Pancreas (tissue), 10 donors: ENCODE measurements at places on chromosomes 11 and 22. TPM values are rescaled to one million over a fixed set of nuclear protein-coding genes. Genes with fewer than 3 reads are reported as not detected.

DNA sequence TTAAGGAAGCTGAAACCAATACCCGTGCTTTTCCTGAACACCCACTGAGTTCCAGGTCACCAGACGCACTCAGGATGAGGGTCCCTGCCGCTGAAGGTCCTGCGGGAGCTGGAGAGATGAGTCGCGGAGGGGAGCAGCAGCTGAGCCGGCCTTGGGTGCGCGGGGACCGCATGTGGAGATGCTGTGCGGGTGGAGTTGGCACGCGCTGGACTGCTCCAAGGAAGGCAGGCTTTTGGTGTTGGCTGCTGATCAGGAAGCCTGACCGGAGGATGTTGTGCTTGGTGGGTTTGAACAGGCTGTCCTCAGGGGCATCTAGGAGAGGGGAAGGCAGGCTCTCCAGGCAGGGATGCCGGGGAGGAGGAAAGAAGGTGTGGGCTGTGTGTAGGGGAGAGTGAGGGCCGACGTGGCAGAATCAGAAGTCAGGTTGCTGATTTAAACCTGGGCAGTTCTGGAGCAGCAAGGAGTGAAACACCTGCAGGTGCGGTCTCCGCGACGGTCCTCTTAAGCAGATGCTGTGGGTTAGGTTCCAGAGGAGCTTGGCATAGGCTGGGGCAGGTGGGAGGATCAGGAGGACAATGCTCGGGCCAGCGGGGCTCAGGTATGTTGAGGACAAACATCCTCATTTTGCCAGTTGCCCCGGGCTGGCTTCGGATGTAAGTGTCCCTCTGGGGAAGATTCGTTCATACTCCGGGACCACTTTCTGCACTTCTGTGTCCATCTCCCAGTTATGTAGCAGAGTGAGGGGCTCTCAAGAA, 197.5 kb upstream of the B3GAT1 start:
- H3K4me1 ChIP-seq: no peaks in the 10 kb centered on the region
- no peaks in the 10 kb centered on the region for H3K27me3 ChIP-seq
- no peak for DNase-seq
- no peak overlapping the region for H3K4me3 ChIP-seq

GRCh38 chr11:131036514-131036913, 120.2 kb upstream of the SNX19 start:
- no peak for DNase-seq
- no peaks in the 10 kb centered on the region for H3K27me3 ChIP-seq
- H3K4me3 ChIP-seq: no peak overlapping the region

DNA sequence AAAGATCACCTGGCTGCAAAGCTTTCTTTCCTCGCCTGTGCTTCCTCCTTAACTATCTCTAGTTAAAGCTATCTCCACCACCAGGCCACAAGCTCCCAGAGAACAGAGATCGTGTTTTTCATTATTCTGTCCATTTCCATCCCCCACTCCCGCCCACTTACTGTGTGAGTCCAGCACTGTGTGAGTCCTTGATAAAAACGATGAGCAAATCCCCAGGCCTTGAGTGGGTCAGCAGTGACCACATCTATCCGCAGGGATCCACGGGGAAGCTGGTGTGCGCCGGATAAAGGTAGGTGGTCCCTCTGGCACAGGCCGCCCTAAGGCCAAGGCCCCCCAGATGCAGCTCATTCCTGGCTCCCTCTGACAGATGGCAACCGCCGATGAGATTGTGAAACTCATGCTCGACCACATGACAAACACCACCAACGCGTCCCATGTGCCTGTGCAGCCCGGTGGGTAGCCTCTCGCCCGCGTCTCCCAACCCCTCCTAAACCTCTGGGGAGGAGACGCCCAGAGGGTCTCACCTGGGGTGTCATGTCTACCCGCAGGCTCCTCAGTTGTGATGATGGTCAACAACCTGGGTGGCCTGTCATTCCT, 9.3 kb downstream of the TKFC start:
- no peaks in the 10 kb centered on the region for H3K36me3 ChIP-seq
- no peak overlapping the region for H3K27ac ChIP-seq
- H3K4me3 ChIP-seq: no peak overlapping the region
- H3K4me1 ChIP-seq: no peaks in the 10 kb centered on the region
- no peaks in the 10 kb centered on the region for H3K27me3 ChIP-seq

DNA sequence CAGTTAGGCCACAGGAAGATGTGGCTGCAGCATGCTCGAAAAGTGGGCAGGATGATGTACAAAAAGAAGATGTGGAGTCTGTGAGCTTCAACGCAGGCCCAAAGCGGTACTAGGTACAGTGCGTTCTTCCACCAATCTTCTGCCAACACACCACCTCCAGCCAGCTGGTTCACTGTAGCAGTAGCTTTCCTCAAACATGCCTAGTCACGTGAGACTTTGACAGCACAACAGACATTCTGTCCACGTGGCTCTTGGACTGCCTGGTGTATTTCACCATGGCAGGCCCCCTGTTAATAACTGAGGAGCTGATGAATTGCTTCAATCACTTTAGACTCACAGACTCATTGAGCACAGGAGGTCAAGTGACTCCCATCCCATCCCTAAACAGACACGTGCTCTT, 14.1 kb downstream of the SYN3 start:
- no peak for DNase-seq
- no peaks in the 10 kb centered on the region for H3K36me3 ChIP-seq
- H3K4me1 ChIP-seq: no peaks in the 10 kb centered on the region
- H3K27me3 ChIP-seq: peaks cover 4% of the 10 kb centered on the region
- no peak overlapping the region for H3K4me3 ChIP-seq

GRCh38 chr11:127800989-127801688, 786.2 kb downstream of the ETS1 start:
- no peak overlapping the region for H3K27ac ChIP-seq
- H3K27me3 ChIP-seq: no peaks in the 10 kb centered on the region
- no peak overlapping the region for H3K4me3 ChIP-seq
- H3K4me1 ChIP-seq: no peaks in the 10 kb centered on the region

- H3K4me3 ChIP-seq: no peak overlapping the region
- no peak for DNase-seq
- H3K36me3 ChIP-seq: peaks cover 2% of the 10 kb centered on the region
- no peaks in the 10 kb centered on the region for H3K4me1 ChIP-seq
- H3K27me3 ChIP-seq: no peaks in the 10 kb centered on the region
Observed at GRCh38 chr11:64933213-64933934, 2.3 kb downstream of the GPHA2 start.

DNA sequence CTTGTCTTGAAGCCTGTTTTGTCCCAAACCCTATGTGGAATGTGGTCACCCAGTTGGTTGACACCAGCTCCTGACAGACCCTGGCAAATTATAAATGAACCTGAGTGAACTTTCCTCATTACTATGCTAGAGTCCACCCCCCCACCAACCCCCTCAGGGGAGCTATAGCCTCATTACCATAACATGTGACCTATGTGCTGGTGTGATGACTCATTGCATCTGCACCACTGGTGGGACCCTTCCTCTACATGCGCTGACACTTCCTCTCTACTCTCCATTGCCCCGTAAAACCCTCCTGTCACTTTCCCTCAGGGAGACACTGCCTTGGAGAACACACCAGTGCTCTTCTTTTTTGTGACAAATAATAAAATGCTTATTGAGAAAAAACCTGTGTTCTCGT, 105.0 kb upstream of the SESN3 start:
- H3K27ac ChIP-seq: no peak overlapping the region
- DNase-seq: no peak
- no peaks in the 10 kb centered on the region for H3K36me3 ChIP-seq
- H3K27me3 ChIP-seq: no peaks in the 10 kb centered on the region
- no peak overlapping the region for H3K4me3 ChIP-seq
- peaks cover 8% of the 10 kb centered on the region for H3K4me1 ChIP-seq

DNA sequence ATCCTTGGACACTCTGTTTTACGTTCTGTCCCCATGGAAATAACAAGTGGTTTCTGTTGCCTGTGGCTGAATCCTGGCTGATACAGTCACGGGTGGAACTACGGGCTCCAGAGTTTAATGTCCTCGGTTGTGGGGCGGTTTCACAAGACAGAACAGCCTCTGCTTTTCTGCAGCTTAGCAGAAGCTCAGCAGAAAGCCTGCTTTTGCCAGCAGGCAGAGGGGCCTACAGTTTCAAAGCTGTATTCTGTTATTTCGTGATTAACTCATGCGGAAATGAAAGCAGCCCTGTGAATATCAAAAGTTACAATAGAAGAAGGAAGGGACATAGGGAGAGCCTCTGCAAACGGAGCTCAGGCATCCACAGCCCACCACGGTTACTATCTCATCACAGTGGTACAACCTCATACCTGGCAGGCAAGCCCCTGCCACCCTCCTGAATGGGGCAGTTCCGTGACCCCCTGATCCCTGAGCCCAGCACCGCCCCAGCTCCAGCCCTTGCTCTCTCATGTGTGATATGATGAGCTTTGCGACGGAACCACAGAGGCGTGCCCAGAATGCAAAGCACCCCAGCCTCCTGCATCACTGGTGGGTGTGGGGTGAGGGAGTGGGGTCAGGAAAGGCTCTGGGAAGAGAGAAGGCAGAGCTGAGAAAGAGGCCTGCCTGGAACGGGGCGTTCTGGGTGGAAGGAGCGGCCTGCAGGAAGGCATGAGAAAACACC, 360.6 kb downstream of the BRD1 start:
- no peak overlapping the region for H3K4me3 ChIP-seq
- H3K27me3 ChIP-seq: peaks cover 3% of the 10 kb centered on the region
- no peaks in the 10 kb centered on the region for H3K36me3 ChIP-seq
- DNase-seq: no peak

DNA sequence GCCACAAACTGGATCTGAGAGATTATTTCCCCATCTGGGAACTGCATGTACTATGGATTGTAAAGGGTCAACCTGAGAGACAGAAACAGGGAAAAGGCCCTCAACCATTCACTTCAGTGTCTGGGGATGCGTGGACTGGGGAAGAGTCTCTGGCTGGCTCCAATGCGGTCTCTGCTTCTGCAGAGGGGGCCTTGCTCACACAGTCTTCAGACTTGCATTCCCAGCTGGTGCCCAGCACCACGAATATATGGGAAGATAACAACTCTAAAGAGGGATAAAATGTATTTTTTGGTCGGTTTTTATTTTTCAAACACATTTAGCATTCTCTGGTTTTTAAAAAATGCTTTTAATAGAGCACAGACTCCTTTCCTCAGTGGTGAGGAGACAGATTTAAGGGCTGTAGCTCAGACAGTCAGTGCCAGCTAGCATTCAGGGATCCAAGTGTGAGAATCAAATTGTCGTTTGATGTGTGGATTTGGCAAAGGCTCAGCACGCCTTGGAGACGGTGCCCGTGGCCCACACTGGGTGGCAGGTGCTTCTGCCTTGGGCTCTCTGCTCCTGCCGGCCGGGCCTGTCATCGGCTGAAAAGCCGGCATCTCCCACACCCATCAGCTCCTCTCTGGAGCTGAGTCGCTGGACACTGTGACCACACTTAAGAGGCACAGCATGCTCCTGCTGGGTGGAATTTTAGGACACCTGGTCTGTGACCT, 8.0 kb upstream of the EFCAB6 start:
- no peak for DNase-seq
- no peaks in the 10 kb centered on the region for H3K27me3 ChIP-seq
- peaks cover 6% of the 10 kb centered on the region for H3K4me1 ChIP-seq
- H3K4me3 ChIP-seq: no peak overlapping the region
- H3K36me3 ChIP-seq: no peaks in the 10 kb centered on the region

DNA sequence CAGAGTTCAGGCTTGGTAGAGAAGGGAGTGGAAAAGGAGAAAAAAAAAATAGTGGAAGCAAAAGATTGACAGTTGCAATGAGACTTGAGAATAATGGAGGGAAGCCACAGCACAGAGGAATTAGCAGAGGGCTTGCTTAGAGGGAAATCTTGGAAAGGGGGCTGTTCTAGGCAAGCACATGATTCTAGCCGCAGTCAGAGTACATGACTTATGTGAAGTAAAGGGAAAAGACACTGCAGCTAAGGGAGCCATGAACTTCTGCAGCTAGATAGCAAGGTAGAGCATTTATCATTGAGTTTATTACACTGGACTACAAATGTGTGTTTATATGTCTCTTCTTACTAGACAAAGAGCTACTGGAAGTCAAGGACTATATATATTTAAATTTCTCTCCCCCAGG, 144.0 kb upstream of the OPCML start:
- no peak overlapping the region for H3K27ac ChIP-seq
- H3K27me3 ChIP-seq: peaks cover 8% of the 10 kb centered on the region
- no peaks in the 10 kb centered on the region for H3K36me3 ChIP-seq
- no peaks in the 10 kb centered on the region for H3K4me1 ChIP-seq
- no peak overlapping the region for H3K4me3 ChIP-seq
- DNase-seq: no peak

DNA sequence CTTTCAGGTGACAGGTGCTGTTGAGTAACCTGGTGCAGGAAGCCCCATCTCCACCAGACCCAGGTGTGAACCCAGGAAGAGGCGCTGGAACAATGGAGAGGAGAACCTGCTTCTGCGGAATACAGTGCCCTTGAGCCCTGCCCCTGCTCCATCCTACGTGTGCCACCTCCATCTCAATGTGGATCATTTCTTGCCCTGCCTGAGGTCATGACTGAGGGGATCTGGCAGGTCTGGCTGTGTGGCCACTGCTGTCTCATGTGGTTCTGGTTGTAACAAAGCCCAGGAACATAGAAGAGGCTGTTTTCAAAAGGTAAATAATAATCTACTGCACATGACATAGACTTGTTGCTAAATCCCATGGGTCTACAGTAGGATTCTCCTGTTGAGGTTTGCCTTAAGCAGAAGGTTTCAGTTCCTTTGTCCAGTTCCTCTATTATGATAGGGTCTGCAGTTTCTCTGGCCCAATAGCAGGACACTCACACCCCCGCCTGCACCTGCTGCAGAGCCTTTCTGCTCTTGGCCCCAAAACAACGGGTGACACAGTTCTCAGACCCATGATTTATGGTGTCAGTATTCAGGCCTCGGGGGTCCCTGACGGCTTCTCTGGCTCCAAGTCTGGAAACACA, 113.5 kb upstream of the IGLL5 start:
- H3K27ac ChIP-seq: no peak overlapping the region
- no peaks in the 10 kb centered on the region for H3K27me3 ChIP-seq
- DNase-seq: no peak
- H3K4me1 ChIP-seq: no peaks in the 10 kb centered on the region

GRCh38 chr11:109480251-109480650, 58.3 kb downstream of the C11orf87 start:
- DNase-seq: no peak
- no peak overlapping the region for H3K4me3 ChIP-seq
- no peaks in the 10 kb centered on the region for H3K36me3 ChIP-seq
- no peak overlapping the region for H3K27ac ChIP-seq

GRCh38 chr11:21385669-21386440, 716.5 kb downstream of the NELL1 start:
- no peaks in the 10 kb centered on the region for H3K27me3 ChIP-seq
- DNase-seq: no peak
- H3K27ac ChIP-seq: no peak overlapping the region
- no peak overlapping the region for H3K4me3 ChIP-seq
- no peaks in the 10 kb centered on the region for H3K36me3 ChIP-seq

Gene RASD2
- total RNA-seq: 0.47 TPM

Gene PATE2
- total RNA-seq: not detected

Gene LYVE1
- total RNA-seq: 3.4 TPM

Gene PRAME
- total RNA-seq: not detected

Gene BLID
- not detected for total RNA-seq

Gene ZNF280B
- total RNA-seq: 1.3 TPM

Gene YPEL4
- total RNA-seq: 0.28 TPM

Gene KCNK4
- not detected for total RNA-seq

Gene TPBGL
- total RNA-seq: 0.12 TPM

Gene P4HA3
- 0.92 TPM for total RNA-seq

Gene SLC5A4
- 0.19 TPM for total RNA-seq

Gene P2RY2
- total RNA-seq: 0.24 TPM

Gene SLC17A6
- total RNA-seq: 0.12 TPM

Gene TRPM5
- total RNA-seq: 0.51 TPM
